ENCODE measurements at places on chromosomes 11 and 22.

DNA sequence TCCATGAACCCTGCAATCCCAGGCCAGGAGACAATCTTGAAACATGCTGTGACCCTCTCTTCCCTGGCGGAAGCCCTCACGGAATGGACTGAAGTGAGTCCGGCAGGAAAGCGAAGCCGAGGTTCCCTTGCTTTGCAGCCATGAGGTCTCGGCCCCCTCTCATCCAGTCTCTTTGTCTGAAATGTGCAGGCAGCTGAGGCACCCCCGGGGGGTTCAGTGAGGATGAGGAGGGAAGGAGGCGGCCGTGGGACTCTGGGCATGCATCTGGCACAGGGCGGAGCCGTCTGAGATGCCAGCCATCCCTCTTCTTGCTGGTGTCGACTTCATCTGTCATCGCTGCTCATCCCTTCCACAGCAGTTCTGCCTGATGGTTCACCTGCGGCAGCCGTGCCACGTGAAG lies 1485.7 kb downstream of the BRD1 start:
- no peak for DNase-seq

GRCh38 chr11:35096723-35097122 lies 42.2 kb upstream of the CD44 start:
- no peak for DNase-seq

DNA sequence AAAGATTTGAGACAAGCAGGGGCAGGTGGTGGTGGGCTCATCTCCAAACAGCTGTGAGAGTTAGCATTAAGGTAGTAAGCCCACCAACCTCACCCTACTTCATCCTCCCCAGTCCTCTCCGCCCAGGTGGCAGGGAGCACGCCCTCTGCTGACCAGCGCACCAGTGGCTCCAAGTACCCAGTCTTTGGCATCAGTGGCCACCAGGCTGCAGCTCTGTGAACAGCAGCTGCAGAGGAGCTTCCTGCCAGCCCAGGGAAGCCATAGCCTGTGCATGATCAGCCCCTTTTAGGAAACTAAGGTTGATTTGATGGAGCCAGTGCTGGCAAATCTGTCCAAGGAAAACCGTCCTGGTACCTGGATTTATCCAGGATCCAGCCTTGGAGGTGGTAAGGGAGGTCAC lies 21.7 kb downstream of the CAVIN3 start:
- DNase-seq = peak; percentile 42

DNA sequence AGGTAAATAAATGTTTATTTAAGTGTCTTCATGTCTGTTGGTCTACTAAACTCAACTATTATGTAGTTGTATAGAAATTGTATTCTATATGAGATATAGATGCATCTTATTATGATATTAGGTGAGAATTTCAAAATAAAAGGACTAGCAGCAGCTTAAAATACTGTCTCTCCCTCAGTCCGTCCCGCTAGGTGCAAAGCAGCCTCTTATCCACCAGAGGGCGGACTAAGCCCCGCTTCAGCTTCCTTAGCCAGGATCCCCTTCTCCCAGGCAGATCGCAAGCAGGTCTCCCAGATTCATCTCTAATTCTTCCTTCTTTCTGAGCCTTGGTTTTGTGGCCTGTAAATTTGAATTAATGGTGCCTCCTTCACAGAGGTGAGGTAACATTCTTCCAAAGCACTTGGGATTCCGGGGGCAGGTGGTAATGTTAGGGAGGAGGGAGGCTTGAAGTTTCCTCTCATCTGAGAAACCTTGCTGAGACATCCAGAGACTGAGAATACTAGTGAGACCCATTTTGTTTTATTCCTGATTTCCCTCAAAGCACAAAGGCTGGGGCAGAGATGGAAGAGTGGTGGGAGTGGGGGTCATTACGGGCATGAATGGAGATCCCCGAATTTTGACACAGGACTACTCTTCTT lies 13.5 kb upstream of the INSC start:
- DNase-seq = peak; percentile 69

DNA sequence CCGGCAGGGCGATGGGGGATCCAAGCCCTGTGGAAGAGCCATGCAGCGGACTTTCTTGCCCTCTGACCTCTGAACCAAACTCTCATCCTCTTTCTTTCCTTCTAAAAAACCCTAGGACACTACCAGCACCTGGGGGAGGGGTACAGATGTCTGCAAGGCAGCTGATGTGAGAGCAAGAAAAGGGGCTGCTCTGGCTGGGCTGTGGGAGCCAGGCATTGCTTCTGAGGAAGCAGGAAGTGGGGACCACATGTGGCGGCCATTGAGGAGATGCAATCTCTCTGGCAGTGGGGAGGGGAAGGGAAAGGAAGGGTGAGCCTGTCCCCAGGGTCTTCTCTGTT lies 36.0 kb downstream of the FAM83F start:
- no peak for DNase-seq

GRCh38 chr22:49916831-49917230 lies 1.4 kb downstream of the ALG12 start:
- DNase-seq = no peak

DNA sequence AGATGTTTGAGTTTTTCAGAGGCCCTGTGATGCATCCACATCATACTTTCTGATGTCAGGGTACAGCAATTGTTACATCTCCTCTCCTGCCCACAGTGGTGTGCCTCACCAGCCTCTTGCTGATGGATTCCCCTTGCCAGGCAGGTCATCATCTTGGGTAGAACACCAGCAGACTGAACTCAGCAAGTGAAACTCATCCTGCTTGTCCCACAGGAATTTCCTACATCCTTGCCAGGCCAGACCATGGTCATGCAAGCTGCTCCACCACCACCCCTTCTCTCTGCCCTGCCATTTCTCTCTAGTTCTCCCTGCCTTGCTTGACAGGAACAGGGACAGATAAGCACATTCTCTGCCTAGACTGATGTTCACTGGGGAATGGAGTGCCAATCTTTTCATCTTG lies 85.9 kb downstream of the PAX6 start:
- DNase-seq = no peak

DNA sequence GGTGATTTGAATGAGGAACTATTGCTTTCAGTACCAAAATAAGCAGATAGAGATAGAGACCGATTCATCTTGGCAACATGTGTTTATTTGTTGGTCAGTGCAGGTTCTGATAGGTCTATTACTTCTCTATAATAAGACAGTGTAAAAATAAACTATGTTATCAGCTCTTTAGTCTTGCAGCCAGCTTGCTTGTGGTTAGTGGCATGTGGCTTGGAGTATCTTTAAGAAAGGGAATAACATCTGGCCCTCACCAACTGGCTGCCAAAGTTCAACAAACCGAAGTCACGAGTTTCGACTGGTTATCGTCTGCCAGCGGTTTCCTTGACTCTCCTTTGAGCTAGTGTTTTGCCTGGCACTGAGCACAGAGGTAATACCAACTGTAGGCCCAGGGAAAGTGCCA lies 71.8 kb downstream of the CTTN start:
- DNase-seq = peak; percentile 24

DNA sequence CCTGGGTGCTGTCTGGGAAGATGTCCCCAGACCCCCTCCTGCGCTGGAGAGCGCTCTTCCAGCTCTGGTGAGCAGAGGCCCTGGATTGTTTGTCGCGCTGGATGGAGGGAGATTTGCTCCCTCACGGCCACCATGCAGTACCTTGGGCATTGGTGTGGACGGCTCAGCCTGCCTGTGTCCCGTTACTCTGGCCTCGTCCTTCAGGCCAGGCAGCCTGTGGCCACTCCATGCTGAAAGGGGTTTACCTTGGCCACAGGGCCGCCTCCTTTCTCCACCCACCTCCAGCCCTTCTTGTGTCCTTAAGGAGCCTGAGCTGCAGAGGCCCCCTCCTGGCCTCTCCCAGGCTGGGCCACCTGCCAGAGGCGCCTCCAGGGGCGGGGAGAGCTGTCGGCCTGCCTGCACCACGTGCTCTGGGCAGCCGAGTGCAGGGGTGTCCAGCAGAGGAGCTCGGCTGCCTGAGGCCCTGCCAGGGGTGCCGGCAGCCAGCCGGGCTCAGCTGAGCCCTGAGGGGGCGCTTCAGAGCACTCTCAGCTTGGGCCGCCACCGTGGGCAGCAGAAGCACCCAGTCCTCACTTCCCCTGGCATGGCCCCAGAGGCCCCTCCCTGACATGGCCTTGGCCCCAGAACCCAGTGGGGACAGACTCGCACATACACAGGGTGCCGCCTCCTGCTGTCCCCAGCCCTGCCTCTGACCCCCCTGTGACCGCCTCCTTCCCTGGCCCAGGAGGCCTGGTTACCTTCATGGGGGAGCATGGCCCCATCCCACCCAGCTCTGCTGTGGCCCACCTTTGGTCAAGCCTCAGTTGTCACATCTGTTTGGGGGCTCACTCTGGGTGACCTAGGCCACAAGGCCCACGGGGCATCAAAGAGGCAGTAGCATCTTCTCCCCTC lies 3.4 kb downstream of the CCND1 start:
- no peak for DNase-seq

DNA sequence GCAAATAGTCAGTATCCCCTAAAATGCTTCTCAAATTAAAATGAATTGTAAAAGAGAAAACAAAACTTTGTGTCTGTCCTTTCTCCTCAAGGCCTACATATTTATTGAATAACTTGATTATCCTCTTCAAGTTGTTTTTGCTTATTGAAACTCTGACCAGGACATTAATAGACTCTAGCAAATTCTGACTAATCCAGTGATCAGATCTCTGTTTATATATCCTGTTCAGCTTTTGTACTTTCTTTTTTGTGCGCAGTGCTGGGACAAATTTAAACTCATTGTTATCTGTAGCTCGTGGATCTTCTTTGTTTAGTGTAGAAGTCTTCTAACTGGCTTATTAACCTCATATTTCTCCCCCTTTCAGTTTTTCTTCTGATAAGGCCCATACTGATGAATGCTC lies 139.9 kb upstream of the SORL1-AS1 start:
- no peak for DNase-seq

GRCh38 chr11:64060861-64061444 lies 25.2 kb downstream of the FLRT1 start:
- DNase-seq = peak; percentile 80

- DNase-seq = no peak
Observed at GRCh38 chr11:11588891-11589290, 32.9 kb downstream of the GALNT18 start.

DNA sequence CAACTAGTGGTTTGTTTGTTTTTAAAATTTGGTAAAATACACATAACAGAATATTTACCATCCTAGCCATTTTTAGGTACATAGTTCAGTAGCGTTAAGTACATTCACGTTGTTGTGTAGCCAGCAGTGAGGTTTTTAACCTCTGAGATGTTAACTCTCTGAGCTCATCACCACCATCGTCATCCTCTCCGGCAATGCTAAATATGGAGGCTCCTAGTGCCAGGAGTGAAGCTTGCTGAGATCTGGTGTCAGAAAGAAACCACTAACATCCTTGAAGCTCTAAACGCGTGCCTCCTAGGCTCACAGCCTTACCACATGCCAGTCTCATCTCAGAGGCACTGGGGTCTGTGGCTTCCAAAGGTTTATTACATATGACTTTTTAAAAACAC lies 330.2 kb upstream of the B3GAT1 start:
- DNase-seq = no peak

DNA sequence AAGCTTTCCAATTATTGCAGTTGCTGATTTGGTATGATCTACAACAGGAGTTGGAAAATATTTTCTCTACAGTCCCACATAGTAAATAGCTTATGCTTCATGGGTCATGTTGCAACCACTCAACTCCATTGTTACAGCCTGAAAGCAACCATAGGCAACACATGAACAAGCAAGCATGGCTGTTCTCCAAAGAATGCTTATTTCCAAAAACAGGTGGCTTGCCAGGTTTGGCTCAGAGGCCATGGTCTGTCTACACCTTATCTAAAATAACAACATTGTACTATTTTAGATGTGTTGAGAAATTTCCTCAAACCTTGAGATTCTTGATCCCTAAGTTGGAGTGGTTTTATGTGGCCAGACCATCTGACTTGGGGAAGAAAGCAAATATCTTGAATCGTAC lies 153.9 kb upstream of the MPPED2 start:
- DNase-seq = no peak

- no peak for DNase-seq
Observed at GRCh38 chr11:68658661-68659060, 25.7 kb upstream of the GAL start.

- no peak for DNase-seq
Observed at GRCh38 chr11:46564459-46564858, 29.4 kb downstream of the AMBRA1 start.

GRCh38 chr11:43830928-43831440 lies 49.6 kb upstream of the ALKBH3 start:
- no peak for DNase-seq

- DNase-seq = no peak
Observed at GRCh38 chr22:39851606-39852315, 41.8 kb downstream of the ENTHD1 start.

DNA sequence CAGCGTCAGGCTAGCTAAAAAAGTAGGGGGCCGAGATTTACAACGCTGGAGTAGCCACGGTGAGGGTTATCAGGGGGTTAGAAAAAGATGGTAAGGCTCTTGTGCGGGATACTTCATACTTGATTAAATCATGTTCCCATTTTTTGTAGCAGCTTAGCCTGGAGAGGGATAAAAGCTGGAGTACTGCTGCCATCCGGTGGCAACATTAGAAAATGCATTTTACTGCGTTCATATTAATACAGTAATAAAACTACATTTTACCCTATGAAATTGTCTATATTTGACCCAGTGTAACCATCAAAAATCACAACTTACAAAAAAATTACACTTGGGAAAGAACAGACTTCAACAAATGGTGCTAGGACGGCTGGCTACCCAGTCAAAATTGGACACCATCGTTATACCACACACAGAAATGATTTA lies 17.3 kb downstream of the RPUSD4 start:
- peak; percentile 48 for DNase-seq

GRCh38 chr11:98185245-98185644 lies 835.5 kb upstream of the CNTN5 start:
- DNase-seq = no peak

GRCh38 chr11:65378928-65379638 lies 3.4 kb downstream of the SLC25A45 start:
- no peak for DNase-seq

GRCh38 chr11:78731027-78731426 lies 156.4 kb upstream of the NARS2 start:
- DNase-seq = no peak

DNA sequence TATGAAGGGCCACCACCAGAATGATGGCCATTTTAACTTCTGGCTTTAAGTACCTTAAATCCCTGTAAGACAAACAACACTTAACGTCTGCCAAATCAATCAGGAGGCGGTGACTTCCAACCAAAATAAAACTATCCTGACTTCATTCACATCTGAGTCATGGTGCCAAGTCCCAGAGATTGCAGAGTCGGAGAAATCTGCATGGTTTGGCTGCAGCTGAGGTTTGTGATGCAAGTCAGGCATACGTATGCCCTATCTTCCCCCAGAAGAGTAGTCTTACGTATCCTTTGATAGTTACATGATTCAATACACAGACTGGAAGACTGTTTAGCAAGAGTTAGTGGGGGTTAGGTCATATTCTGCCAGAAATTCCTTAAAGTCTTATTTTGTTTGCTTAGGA lies 1.7 kb upstream of the GAB2 start:
- DNase-seq = no peak

DNA sequence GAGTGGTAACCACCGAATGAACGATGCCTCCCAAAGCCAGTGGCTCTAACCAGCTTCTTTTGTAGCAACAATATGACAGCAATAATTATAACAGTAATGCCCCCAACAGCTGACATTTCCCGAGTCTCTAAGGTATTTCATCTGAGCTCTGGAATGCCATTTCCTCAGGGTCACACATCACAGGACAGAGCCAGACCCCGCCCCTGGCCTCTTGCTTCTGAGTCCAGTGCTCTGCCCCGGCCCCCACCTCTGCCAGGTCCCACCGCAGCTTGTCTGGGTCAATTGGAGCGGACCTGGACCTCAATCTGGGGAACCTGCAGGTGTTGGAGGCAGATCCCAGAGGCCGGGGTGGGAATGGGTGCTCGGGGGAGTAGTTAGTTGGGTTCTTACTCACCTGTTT lies 63.8 kb downstream of the IGLL1 start:
- DNase-seq = no peak

GRCh38 chr11:118081241-118081958 lies 4.5 kb downstream of the TMPRSS4 start:
- no peak for DNase-seq

Data from NAMALWA (cell line).